ENCODE measurements at places on chromosomes 6 and 20.
A peak's percentile ranks its signal among the peaks of the same experiment; 100 is the strongest.

GRCh38 chr20:36871640-36872570, 4.0 kb upstream of the TLDC2 start:
- no peak for DNase-seq

GRCh38 chr6:170038251-170038650, 252.6 kb downstream of the DLL1 start:
- DNase-seq = no peak

DNA sequence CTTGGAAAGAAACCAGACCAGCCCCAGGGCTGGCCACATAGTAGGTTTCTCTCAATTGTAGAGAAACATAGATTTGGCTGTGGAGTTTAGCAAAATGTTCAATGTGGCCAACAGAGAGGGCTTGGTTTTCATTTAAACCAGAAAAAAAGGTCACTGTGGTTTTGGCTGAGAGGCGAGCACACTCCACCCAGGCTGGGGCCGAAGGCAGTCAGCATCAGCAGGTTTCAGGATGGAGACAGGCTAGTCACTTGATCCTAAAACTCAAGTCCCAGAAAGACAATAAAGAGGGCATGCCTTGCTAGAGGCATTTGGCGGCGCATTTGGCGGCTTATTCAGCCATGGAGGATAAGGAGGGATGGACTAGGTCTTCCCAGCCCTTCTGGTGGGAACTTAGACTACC, 73.1 kb downstream of the PRND start:
- no peak for DNase-seq

DNA sequence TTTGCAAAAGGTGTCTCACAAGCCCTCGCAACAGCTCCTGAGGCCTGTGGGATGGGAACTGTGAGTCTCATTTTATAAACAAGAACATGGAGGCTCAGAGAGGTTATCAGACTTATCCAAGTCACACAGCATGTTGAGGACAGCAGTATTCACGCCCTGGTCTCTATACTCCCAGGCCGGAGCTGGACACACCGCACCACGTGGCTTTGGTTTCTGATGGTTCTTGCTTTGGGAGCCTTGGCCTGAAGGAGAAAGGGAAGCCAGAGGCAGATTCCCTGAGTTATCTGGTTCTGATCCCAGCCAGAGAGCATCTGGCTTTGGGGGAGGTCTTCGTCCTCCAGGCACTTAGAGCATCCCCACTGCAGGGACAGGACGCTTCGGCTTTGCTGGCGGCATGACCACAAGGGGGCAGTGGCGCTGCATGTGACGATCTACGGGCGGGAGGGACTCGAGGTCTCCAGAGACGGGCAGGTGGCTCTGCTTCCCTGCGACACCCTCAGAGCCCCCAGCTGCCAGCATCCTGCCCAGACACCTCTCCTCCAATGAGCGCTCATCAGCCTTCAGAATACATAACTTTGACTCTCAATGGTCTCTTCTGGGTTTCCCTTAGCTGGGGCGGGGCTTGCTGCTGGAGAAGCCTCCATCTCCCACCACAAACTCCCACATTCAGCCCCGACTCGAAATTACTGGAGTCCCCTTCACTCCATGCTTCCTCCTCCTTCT, 51.4 kb upstream of the SAYSD1 start:
- DNase-seq = peak; percentile 81

GRCh38 chr6:49565261-49565660, 14.8 kb downstream of the C6orf141 start:
- DNase-seq = no peak

- peak; percentile 17 for DNase-seq
Measured at GRCh38 chr6:154606457-154606856, 96.0 kb upstream of the CNKSR3 start.

DNA sequence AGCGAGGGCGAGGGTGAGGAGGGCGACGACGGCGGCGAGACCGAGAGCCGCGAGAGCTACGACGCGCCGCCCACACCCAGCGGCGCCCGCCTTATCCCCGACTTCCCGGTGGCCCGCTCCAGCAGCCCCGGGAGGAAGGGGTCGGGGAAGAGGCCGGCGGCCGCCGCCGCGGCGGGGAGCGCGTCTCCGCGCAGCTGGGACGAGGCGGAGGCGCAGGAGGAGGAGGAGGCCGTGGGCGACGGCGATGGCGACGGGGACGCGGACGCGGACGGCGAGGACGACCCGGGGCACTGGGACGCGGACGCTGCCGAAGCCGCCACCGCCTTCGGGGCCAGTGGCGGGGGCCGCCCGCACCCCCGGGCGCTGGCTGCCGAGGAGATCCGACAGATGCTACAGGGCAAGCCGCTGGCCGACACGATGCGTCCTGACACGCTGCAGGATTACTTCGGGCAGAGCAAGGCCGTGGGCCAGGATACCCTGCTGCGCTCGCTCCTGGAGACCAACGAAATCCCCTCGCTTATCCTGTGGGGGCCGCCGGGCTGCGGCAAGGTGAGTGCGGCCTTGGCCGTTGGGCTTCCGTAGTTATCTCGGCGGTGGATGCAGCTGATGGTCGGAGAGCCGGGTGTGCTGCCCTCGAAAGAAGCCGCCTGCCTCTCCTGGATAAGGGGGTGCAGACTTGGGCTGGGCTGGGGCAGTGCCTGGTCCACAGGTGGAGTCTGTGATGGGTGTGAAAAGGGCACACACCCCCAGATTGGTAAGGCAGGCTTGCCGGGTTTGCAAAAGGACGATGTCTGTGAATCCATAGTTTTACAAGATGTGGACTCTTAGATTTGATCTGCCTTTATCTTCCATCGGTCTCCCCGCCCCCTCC, 938 bp downstream of the WRNIP1 start:
- DNase-seq = no peak

DNA sequence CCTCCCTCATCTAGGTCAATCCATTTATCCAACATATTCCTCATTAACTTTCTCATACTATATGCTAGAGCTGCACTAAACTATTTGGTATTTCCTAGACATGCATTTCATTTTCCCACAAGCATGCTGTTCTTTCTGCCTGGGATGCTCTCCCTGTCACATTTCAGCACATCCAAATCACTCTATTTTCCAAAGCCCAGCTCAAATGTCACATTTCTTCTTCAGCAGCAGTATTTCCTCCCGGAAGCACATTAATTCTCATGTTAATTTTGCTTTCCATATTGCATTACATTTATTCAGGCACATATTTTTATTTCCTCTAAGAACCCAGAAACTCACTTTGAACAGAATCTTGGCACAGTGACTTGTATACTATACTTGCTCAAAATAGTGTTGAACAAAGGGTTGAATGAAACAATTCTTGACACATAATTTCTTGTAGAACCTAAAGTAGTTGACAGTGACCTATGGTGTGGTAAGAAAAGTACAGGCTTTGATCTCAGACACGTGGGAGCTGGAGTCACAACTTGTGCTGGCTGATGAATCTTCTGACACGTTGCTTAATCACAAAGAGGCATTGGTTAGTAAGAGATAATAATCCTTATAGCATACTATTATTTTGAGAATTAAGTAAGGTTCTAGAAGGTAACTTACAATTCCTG, 30.8 kb upstream of the CD2AP start:
- no peak for DNase-seq

GRCh38 chr6:12083302-12083701, 71.2 kb downstream of the HIVEP1 start:
- DNase-seq = no peak

DNA sequence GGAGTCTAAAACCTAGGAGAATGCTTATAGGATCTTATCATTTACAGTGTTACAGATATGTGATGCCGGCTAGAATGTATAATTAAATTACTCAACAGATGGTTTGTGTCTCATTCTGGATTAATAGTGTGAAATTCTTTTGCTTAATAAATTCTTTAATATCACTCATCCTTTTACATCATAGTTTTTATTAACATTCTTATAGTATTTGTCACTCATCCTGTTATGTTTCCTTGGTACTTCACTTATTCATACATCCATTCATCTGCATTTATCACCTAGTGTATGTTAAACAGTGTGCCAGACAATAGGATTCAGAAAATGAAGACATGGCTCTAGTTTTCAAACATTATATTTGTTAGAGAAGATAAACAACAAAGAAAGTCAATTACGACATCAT, 468.7 kb downstream of the FRK start:
- DNase-seq = no peak

GRCh38 chr6:119856136-119856535, 506.6 kb upstream of the MAN1A1 start:
- no peak for DNase-seq

DNA sequence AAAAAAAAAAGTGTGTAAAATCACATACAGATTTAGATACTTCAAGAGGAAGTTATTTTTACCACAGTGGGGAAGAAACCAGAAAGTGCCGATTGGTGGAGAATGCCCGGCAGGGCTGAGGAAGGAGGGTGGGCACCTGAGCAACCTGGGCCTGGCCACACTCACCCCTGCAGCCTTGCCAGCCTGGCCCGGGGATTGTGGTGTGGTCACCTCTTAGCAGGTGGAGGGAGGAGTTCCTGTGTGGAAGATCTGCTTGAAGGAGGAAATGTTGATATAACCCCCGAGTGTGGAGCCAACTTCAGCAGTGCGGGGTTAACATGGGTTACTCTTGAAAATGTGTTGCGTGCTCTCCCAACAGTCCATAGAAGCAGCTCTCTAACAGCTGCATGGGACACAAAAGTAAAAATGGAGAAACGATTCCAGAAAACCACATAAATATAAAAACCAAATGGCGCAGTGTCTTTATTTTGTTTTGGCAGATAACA, 14.7 kb downstream of the UST start:
- DNase-seq = no peak

- no peak for DNase-seq
Measured at GRCh38 chr20:38133680-38134426, 31.2 kb downstream of the TGM2 start.

- no peak for DNase-seq
Measured at GRCh38 chr6:133681891-133682290, 207.0 kb upstream of the TCF21 start.

- DNase-seq = peak; percentile 29
Measured at GRCh38 chr6:53347921-53348370, 804 bp downstream of the ELOVL5 start.

DNA sequence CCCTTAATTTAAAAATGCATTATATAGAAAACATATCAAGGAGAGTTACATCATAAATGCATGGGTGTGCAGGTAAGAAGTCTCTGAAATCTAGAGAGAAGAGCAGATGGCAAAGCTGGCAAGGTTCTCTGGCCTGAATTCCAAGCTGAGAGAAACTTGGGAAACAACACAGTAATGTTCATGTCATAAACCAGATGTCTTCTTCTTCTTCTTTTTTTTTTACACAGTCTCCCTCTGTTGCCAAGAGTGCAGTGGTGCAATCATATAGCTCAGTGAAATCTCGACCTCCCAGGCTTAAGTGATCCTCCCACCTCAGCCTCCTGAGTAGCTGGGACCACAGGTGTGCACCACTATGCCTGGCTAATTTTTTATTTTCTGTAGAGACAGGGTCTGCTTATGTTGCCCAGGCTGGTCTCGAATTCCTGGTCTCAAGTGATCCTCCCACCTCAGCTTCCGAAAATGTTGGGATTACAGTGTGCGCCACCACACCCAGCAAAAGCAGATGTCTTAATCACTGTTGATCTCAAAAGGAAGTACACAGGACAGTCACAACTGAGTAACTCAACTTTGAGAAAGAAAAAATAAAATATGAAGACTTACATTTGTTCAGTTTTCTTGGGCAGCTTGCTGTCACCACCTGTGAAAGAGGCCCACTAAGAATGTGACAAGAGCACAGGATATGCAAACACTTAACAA, 77.3 kb downstream of the DNAAF9 start:
- no peak for DNase-seq

- DNase-seq = no peak
Measured at GRCh38 chr6:28747631-28748157, 176.1 kb downstream of the TRIM27 start.

DNA sequence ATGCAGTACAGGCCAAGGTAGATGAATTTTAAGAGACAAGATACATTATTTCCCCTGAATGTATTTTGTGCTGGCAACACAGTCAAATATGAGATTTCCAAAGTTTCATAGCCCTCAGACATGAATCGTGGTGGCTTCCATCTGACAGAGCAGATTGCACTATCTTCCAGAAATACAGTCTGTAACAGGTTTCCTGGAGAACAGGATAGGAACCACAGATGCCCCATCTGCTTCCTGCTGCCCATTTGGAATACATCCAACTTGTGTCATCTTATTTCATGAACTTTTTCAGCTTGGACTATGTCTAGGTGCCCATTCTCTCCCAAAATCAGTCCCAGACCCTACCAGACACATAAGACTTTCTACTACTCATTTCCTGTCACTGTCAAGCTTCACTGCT, 426.0 kb downstream of the KIF16B start:
- no peak for DNase-seq

DNA sequence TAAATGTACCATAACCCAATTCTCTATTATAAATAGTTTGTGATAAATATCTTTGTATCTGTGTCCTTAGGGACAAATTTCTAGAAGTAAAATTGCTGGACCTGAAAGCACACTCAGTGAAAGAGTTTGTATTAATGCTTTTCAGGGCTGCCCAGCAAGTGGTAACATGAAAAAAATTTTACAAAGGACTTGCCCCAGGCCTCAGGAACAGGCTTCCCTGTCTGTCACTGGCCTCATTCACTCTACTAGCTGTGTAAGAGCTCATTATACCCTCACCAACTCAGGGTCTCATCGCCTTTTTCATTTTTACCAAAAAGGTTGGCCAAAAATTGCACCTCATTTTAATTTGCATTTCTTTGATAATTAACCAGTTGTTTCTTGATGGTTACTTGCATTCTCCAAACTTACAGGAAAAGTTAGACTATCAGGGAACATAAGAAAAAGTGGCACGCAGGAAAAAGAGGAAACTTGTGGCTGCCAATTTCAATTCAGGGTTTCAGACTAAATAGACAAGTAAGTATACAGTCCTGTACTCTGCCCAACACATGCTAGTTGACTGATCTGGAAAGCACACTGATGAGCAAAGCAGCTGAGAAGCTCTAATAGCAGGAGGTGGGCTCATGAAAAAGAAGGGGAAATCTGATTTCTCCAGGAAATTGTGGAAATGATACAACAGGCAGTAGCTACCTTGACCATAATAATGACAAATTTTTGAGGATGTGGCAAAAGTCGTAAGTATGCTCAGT, 161.5 kb downstream of the KIF6 start:
- no peak for DNase-seq

DNA sequence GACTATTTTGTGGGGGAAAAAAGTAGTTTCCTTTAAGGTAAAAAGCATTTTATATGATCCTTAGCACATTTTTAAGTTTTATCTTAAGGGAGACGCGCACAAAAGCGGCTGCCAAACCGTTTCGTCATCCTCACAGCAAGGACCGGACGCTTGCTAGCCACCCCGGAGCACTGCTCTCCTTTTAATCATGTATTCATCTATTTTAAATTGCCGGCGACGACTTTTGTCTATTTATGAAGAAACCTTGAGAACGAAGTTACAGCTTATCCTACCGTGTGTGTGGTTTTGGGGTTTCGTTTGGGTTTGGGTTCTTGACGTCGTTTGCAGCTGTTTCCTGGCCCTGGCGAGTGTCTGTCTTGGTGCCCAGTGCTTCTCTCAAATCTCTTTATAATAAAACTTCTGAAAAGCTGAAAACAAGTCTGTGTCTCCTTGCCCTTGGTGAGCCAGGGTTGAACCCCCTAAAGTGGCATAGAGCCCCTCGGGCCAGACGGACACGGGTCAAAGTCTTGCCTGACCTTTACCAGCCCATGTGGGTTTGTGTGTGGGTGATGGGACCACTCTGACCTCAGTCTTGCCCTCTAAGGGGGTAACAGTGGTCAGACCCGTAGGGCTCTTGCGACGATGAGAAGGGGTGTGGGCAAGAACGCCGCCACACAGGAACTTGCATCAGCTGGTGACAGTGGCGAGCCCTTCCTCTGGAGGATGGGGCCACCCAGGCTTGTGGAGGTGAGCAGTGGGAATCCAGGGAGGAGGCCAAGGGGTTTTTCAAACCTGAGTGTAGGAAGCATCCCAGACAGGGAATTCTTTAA, 117.6 kb downstream of the JPH2 start:
- DNase-seq = peak; percentile 33

- no peak for DNase-seq
Measured at GRCh38 chr20:39289831-39290230, 327.7 kb downstream of the DHX35 start.

Data from stimulated activated CD4-positive, alpha-beta T cell treated with anti-CD3 and anti-CD28 coated beads, Interleukin-15, amount 100 ng/mL, for 1 hour (primary cell).